Colonic mucosa (tissue), 4 donors: ENCODE measurements at places on chromosomes 5 and 9.

- DNase-seq: peak; percentile 75
Observed at GRCh38 chr5:141814064-141814964, 63.9 kb downstream of the PCDH1 start.

- DNase-seq: no peak
Observed at GRCh38 chr9:121485623-121486022, 14.0 kb downstream of the GGTA1 start.

GRCh38 chr9:4430432-4431261, 59.6 kb upstream of the SLC1A1 start:
- no peak for DNase-seq

DNA sequence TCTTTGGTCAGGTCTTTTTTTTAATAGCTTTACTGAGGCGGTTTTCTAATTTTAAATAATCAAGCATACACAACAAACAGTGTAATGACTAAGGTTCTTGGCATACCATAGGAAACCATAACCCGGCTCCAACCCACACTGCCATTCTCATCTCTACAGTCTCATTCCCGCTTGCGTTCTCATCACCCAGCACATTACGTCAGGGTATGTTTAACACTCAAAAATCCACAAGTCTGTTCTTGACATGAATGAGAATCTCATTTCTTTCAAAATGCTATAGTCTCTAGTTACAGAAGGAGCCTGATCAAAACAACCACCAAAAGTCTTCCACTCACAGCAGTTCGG, 505 bp downstream of the C5orf34 start:
- DNase-seq: no peak

DNA sequence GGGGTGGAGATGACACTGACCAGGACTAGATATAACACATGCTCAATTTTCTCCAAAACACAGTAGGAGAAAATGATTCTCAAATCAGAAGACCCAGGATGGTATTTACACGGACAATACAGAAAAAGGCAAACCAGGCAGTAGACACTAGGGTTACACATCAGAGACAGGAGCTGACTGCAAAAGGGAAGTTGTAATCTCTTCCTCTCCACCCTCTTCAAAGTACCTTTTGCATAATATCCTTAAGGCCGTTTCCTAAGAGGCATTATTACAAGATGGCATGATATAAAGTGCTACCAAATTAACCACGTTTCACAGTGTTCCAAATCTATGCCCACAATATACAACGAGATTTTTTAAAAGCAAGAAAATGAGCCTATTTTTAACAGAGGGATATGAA, 39.2 kb downstream of the YIPF5 start:
- DNase-seq: no peak

GRCh38 chr5:172659909-172660628, 19.0 kb downstream of the NEURL1B start:
- DNase-seq: peak; percentile 92

GRCh38 chr9:128918921-128919320, 1.9 kb upstream of the PHYHD1 start:
- DNase-seq: no peak

DNA sequence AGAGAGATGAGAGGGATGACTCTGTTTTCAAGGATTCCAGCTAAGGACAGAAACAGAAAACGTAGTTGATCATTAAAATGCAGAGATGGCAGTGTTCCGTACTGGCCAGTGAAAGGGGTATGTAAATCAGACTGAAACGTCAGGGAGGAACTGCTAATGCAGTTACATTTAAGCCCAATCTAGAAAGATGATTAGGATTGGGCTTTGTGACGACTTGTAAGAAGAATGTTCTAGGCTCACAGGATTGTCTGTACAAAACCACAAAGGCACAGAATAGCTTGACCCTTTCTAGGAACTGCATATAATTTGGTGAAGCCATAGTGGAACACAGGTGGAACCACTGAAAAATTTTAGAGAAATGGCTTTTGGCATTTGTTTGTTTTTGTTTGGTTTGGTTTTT, 55.6 kb upstream of the TESK1 start:
- no peak for DNase-seq

- DNase-seq: no peak
Observed at GRCh38 chr5:134426361-134426760, 14.7 kb upstream of the CDKN2AIPNL start.

DNA sequence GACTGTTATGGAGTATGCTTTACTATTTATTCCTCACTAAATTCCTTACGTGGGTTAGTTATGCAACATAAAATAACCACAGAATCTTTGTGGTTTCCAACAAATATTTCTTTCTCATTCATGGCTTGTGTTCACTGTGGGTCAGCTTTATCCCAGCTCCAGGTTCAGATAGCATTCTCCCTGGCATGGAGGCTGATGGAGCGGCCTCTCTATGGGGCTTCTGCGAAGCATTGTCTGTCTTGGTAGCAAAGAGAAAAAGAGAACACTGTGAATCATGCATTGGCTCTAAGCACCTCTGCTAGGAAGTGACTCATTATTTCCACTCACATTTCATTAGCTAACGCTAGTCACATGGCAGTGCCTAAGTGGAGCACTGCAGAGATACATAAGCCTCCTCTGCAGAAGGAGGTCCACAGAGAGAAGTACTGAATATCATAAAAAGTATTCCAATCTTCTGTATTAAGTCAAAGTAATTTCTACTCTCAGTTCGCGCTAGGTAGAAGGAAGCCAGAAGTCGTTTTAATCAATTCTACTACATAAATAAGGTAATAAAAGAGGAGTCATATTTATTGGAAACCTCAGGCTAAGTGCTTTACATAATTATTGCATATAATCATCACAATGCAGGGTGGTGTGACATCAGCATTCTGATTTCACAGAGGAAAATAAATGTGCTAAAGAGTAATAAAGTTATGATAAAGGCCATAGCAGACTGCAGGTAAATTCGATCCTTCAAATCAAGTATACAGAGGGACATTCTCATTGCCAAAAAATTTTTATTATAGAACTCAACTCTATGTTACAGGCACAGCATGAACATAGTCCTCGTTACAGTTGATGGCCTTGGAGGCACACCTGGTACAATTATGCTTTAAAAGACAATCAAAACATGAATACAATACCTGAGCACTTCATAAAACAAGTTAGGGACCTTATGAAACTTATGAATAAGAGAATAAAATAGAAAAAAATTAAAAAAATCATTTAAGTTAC, 531.1 kb downstream of the CETN3 start:
- no peak for DNase-seq

DNA sequence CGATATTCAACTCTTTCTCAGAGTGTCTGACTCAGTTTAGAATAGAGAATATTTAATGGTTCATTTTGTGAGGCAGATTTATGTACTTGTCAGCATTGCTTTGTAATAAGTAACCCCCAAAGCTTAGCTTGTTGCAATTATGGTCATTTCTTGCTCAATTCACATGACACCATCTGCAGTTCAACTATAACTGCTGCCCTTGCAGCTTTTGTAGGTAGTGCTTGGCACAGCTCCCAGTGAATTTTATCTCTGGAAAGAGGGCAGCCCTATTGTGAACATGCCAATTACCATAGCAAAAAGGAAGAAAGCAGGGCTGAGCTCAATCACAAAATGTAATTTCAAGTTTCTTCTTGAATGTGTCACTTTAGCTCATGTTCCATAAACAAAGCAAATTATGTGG, 1587.7 kb upstream of the ACO1 start:
- DNase-seq: no peak

DNA sequence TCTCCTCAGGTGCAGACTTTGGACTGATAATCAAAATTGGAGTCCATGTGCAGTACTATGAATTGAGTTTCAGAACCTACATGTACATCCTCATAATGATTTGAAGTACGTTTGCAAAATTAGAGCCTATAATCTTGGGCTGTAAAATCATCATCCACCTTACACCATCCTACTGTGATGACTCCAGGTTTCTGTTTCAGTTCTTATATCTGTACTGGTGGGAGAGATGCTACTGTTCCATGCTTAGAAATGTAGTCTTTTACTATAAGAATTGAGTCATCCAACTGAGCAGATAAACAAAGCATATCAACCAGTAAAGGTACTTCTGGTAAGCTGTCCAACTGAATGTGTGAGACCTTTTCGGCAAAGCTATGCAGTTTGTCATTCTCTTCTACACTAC, 586.3 kb upstream of the FAM174A start:
- DNase-seq: no peak

GRCh38 chr5:35876454-35876853, 19.8 kb downstream of the IL7R start:
- no peak for DNase-seq

DNA sequence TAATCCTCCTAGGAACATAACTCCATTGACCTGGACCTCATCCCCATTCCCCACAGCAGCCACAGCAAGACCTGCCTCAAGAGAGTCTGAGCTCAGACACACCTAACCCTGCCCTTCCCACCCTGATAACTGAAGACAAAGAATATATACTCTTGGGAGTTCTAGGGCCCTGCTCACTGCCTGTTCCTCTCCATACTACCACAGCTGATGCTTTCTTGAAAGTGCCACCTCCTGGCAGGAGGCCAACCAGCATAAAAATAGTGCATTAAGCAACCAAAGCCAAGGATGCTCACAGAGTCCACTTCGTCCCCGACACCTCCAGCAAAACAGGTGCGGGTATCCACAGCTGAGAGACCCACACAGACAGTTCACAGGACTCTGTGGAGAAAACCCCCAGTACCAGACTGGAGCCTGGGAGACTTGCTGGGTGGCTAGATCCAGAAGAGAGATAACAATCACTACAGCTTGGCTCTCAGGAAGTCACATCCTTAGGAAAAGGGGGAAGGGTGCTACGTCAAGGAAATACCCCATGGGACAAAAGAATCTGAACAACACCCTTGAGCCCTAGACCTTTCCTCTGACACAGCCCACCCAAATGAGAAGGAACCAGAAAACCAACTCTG, 23.5 kb downstream of the FAM114A2 start:
- no peak for DNase-seq

- DNase-seq: no peak
Observed at GRCh38 chr5:109479260-109479860, 69.6 kb upstream of the PJA2 start.
